ENCODE measurements at places on chromosomes 2 and 18. TPM values are rescaled to one million over a fixed set of nuclear protein-coding genes. Genes with fewer than 3 reads are reported as not detected.
A peak's percentile ranks its signal among the peaks of the same experiment; 100 is the strongest.

- no peak for DNase-seq
These were observed 18.9 kb downstream of the ATP8B1 start for GRCh38 chr18:57784034-57784800.

The DNAJC5G gene
- not detected for polyA plus RNA-seq

DNA sequence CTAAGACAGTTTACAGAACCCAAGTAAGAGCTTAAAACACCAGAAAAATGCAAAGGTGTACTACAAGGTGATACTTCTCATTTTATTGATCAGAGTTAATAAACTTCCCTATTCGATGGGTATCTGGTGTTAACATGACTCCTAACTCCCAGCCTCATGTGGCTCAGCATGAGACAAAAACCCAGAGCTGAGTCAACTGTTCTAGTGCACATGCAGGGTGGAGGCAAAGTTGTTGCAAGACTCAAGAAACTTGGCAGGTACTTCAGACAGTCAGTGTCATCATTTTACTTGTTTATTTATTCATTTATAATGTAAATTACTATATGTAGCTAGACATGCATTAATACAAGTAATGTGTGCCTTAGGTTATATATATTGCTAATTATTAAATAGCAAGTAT lies 216.6 kb upstream of the DSEL start:
- DNase-seq, result no peak

- DNase-seq, result no peak
These were observed 48.1 kb upstream of the CNOT11 start for GRCh38 chr2:101204400-101205115.

DNA sequence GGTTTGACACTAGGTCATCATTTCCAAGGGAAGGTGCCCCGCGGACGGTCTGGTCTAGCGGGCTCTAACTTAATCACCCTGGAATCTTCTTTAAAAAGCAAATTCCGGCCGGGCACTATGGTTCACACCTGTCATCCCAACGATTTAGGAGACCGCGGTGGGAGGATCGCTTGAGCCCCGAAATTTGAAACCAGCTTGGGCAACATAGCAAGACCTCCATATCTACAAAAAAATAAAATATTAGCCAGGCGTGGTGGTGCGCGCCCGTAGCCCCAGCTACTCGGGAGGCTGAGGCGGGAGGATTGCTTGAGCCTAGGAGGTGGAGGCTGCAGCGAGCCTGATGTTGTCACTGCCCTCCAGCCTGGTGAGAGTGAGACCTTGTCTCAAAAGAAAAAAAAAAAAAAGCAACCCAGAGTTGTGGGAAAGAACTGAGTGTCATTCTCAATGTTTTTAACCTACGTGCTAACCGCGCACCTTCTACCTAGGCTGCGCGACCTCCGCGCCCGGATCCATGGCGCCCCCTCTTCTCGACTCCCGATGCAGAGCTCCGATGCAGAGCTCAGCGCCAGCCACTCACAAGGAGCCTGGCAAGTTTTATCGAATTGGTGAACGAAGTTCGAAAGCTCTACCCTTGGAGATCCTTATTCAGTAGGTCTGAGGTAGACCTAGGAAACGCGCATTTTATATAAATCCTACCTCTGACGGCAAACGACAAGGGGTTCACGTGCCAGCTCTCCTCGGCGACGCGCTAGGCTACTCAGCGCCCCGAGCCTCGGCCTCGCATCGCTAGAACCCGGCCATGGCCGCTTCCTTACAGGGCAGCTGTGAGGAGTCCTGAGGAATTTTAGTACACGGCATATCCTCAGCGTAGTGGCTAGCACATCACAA lies 888 bp upstream of the TWSG1 start:
- no peak for DNase-seq

DNA sequence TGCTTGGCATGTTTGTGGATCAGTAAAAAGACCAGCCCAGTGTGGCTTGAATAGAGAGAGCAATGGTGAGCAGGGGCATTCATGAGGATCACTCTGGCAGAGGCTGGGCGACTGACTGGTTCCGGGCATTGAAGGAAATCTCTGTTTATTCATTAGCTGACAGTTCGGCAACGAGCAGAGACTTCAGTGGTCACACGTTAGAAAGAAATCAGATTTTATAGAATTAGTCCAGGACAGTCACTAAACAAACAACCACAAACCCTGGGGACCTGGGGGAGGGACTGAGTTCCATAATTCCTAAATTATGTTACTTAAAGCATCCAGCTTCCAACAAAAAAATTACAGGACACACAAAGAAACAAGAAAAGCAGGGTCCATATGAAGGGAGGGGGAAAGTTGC lies 72.5 kb downstream of the NOL10 start:
- no peak for DNase-seq

GRCh38 chr2:105804266-105804665 lies 59.6 kb downstream of the NCK2 start:
- DNase-seq, result no peak

- DNase-seq, result no peak
These were observed 51.3 kb upstream of the CAB39 start for GRCh38 chr2:230661072-230661957.

The IFIH1 gene
- 18.1 TPM for polyA plus RNA-seq

GRCh38 chr2:232689152-232689910 lies 7.8 kb upstream of the GIGYF2 start:
- DNase-seq, result peak; percentile 17

DNA sequence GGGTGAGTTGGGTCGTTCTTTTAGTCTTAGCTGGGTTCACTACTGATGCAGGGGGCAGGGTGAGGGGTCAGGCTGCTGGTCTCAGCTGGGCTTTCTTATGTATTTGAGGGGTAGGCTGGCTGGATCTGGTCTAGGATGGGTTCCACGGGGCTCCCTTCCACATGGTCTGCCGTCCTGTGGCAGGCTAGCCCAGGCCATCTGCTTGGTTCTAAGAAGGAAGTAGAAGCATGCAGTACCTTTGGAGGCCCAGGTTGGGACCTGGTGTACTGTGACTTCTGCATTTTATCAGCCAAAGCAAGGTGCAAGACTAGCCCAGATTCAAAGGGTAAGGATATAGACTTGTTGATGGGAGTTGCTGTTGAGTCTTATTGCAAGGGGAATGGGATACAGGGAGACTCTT lies 35.5 kb upstream of the MGAT5 start:
- DNase-seq, result no peak

DNA sequence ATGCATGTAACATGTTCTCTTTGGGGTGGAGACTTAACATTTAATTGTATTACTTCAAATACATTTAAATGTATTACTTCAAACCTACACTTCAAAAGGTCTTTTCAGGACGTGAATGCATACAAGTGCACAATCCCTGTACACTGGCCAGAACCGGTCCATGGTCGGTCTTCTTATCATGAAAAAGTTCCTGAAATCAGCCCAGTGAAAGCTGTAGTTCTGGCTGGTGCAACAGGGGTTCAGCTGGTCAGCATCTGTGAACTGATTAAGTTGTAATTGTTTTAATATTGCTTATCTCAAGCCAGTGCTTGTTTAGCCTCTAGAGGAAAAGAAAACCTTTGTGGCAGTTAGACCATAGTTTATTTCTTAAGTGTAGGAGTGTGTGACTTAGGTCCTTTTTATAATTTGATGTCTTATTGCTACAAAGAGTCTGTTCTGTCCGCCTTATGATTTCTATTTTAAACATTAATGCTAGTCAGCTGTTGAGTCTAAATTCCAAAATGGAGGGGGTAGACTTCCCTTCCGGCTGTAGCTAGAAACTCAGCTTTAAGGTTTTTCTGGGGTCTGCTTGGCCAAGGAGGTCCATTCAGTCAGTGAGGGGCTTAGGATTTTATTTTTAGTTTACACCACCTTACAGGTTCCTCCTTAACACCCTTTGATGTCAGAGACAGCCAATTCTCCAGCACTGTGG lies 768 bp upstream of the CYBRD1 start:
- no peak for DNase-seq

DNA sequence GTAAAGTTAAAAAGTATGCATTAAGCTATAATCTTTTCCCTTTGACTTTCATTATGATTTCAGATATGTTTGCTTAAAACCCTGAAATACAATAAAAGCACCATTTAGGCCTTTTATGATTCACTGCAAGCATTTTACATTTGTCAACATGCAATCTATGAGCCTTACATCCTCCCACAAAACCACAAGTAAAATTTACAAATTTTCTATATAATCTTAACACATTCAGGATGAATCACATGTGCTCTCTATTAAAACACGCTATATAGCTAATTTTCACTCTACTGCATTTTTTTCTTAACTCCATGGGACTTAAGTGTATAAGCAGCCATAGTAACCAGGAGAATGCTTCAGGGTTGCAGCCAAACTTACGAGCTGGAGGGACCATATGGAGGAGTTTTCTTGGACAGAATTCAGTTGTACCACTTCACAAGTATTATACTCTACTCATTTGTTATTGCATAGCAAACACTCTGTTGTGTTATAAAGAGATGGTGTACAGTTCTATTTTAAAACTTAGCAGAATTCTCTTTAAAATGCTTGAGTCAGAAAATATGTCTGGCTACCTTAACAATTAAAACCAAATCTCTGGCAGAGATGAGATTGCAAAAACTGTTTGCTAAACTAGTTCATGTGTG lies 293.2 kb downstream of the ALK start:
- DNase-seq, result no peak

GRCh38 chr2:27901234-27901633 lies 10.7 kb downstream of the BABAM2 start:
- DNase-seq, result no peak

GRCh38 chr2:164761737-164762460 lies 79.7 kb downstream of the COBLL1 start:
- no peak for DNase-seq

GRCh38 chr2:29841386-29842004 lies 79.9 kb downstream of the ALK start:
- peak; percentile 26 for DNase-seq

DNA sequence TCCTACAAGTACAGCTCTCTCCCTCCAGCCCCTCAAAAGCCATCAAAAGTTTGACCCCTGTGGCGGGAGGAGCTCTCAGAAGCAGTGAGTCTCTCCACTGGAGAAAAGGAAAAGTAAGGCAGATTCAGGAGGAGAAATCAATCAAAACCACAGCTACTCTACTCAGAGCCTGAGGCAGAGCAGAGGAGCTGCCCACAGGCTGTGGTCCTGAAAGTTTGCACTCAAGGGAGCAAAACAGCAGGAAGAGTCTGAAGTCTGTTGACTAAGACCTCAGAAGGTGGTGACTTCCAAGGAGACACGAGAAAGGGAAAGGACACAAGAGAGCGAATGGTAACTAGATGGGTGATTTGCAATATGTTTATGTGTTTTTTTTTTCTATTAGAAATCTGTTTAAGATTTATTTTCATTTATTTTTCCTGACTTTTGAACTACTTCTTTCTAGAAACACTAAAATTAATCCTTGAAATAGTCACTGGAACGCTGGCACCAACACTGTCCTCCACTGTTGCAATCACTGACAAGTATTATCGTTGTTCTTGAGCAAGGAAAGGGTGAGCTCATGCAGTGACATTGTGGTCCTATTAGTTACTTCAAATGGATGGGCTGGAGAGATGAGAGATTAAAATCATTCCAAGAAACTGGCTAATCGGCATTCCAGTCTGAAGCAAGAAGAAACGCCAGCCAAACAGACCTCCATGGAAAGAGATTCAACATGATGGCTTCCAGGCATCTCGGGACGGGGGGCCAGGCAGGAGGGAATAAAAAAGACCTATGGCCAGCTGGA lies 35.8 kb downstream of the PID1 start:
- DNase-seq, result no peak

GRCh38 chr2:2587354-2587753 lies 256.3 kb upstream of the MYT1L start:
- no peak for DNase-seq

The DLGAP1 gene
- polyA plus RNA-seq, result not detected

DNA sequence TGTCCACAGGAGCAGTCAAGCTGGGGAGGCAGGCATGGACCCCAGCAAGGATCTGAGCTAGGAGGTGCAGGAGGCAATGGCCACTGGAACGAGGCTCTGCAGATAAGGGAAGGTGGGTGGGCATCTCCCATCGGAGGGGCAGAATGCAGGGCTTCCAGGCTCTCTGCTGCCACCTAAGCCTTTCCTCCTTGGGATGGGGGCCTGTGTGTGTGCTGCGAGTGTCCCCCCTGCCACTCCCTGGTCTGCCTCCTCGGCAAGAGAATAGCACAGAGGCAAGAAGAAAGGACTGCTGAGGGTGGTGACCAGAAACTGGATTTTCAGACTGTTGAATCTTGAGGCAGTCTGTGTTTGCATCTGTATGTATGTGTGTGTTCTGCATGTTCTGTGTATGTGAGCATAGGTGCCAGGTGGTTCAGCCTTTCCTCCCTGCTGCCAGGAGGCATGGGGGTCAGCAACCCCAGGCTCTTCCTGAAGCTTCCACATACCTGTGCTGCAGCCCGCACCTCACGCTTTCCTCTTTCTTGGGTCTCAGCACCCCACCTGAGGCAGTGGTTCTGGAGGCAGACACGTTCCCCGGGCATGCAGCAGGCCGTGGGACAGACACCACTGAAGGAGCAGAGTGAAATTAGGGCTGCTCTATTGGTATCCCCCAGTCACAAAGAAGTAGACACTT lies 86.7 kb downstream of the EPAS1 start:
- no peak for DNase-seq

DNA sequence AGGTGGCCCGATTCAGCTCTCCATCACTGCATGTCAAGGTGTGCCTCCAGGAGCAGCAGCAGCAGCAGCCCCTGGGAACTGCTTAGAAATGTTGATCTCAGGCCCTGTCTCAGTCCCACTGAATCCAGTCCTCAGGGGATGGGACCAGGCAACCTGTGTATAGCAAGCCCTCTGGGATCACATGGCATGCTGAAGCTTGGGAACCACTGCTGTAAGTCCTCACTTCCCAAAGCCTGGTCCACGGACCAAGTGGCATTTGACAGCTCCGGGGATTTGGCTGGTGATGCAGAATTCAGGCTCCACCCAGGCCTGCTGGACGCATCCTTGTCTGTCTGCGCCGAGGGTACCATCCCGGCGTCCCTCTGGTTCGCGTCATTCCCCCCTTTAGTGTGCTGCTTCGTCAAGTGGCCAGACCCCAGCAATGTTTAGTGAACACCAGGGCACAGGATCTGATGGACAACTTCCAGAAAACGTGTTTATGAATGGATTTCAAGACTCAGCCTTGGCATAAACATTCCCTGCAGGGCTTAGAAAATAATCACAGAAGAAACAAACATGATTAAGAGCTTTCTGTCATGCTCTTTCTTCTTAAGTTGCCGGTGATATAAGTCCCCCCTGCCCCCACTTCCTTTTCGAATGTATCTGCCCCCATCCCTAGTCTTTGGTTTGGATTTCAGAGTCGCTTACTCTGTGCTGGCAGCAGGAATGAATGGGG lies 234.0 kb downstream of the GBX2 start:
- no peak for DNase-seq

The CRYGC gene
- not detected for polyA plus RNA-seq

The MIB1 gene
- polyA plus RNA-seq, result 3.1 TPM

The ADGRF3 gene
- polyA plus RNA-seq, result 1.2 TPM

DNA sequence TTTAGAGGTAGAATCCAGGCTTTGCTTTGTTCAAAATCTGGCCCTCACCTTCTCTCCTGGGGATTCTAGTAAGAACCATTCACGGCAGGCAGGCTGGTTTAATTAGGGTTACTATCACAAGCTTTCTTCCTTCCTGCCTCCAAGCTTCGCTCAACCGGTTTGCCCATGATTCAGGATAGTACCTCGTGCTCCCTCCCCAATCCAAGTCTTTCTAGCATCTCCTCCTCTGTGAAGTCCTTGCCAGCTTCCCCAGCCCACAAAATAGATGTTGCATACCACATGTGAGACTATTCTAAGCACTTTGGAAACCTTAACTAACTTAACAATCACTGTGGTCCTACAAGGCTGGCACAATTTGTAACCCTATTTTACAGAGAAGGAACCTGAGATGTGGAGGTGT lies 135.1 kb downstream of the SOCS6 start:
- peak; percentile 67 for DNase-seq

Data from small intestine (tissue), 16 donors.